Stimulated activated CD4-positive, alpha-beta T cell treated with anti-CD3 and anti-CD28 coated beads, Interleukin-1b, Interleukin-23, amount 100 ng/mL, for 24 hours (primary cell): ENCODE measurements at places on chromosomes 6 and 20.

DNA sequence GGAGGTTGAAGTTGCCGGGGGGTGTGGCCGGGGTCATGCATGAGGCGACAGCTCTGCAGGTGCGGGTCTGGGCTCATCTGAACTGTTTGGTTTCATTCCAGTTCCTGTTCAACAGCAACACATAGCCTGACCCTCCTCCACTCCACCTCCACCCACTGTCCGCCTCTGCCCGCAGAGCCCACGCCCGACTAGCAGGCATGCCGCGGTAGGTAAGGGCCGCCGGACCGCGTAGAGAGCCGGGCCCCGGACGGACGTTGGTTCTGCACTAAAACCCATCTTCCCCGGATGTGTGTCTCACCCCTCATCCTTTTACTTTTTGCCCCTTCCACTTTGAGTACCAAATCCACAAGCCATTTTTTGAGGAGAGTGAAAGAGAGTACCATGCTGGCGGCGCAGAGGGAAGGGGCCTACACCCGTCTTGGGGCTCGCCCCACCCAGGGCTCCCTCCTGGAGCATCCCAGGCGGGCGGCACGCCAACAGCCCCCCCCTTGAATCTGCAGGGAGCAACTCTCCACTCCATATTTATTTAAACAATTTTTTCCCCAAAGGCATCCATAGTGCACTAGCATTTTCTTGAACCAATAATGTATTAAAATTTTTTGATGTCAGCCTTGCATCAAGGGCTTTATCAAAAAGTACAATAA lies 72.5 kb downstream of the PTPN1 start:
- no peak for DNase-seq

- DNase-seq: no peak
These were observed 387.8 kb downstream of the SMOC2 start for GRCh38 chr6:168828800-168829199.

DNA sequence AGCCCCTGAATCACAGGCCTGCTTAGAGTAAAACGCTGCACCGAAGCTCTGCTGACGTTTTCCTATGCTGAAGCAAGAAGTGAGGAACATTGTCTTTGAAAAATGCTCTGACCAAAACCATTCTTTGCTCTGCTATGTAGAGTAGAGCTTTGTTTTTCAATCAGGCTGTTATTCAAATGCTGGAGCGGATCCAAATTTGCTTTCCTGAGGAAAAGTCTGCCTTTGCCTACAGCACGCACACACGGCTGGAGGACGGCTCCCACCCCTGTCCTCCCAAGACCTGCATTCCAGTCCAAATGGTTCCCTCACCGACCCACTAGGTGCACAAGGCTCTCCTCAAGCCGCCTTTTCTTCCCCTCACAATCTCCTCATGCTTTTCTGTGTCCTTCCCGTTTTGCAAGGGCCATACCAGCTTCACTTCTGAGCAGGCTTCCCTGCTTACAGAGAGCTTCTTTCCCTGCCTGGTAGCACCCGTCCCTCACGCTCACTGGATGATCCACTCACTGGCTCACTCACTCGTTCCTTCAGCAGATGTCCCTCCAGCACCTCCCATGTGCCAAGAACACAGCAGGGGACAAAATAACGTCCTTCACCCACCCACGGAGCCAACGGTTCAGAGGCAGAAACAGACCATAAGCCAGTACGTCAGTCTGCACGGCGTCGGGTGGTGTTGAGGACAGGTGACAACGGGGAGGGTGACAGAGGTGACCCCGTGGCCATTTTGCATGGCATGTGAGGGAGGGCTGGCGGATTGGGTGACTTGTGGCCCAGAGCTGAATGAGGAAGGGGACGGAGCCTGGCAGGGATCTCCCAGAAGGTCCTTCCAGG lies 137.9 kb upstream of the NEDD9 start:
- DNase-seq: no peak

- no peak for DNase-seq
These were observed 447.9 kb upstream of the OPRM1 start for GRCh38 chr6:153591159-153591558.

DNA sequence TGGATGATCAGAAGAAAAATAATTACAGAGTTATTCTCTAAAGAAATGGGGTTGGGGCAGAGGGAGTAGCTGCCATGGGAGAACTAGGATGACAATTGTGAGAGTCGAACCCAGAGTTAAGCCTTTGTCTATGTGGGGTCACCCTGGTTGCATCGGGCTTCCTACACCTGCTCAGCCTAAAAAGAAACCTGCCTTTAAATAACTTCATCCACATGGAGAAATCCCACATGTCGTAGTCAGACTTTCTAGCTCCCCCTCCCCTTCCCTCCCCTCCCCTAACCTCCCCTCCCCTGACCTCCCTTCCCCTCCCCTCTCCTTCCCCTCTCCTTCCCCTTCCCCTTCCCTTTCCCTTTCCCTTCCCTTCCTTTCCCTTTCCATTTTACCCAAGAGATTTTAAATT lies 14.7 kb downstream of the VIP start:
- no peak for DNase-seq

- no peak for DNase-seq
These were observed 79.0 kb downstream of the ANKEF1 start for GRCh38 chr20:10113746-10114145.
